Hypothalamus (tissue), 51 donors: ENCODE measurements at places on chromosomes 3 and 15.
A peak's percentile ranks its signal among the peaks of the same experiment; 100 is the strongest.

GRCh38 chr3:114178770-114179368 lies at the start of gene DRD3:
TSS of gene DRD3 (minus strand) at chr3:114179052. CDS start at chr3:114171992, 7,060 bp downstream.
- no peak for DNase-seq

DNA sequence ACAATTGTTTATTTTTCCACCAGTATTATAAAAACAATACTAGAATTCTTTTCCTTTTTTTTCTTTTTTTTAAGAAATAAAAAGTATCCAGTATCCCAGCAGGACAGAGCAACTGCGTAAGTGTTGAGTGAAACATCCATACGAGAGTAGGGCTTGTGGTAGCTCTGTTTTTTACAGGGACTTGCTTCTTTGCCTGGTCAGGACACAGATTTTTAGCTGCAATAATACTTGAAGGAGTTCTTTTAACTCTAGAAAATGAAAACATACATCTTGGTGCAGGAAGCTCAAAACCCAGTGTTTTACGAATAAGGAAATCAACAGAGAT lies 297.7 kb upstream of the NR2E3 start:
- DNase-seq: no peak

- no peak for DNase-seq
Observed at GRCh38 chr3:126781406-126781805, 77.4 kb downstream of the CHCHD6 start.

- DNase-seq: no peak
Observed at GRCh38 chr15:62549345-62549970, 384.4 kb upstream of the C2CD4B start.

GRCh38 chr3:152159328-152159727 lies 109.4 kb upstream of the MBNL1 start:
- DNase-seq: no peak

GRCh38 chr3:29642393-29643033 lies 361.6 kb downstream of the RBMS3 start:
- no peak for DNase-seq

GRCh38 chr3:101518421-101518871 lies 5.4 kb upstream of the SENP7 start:
- no peak for DNase-seq

DNA sequence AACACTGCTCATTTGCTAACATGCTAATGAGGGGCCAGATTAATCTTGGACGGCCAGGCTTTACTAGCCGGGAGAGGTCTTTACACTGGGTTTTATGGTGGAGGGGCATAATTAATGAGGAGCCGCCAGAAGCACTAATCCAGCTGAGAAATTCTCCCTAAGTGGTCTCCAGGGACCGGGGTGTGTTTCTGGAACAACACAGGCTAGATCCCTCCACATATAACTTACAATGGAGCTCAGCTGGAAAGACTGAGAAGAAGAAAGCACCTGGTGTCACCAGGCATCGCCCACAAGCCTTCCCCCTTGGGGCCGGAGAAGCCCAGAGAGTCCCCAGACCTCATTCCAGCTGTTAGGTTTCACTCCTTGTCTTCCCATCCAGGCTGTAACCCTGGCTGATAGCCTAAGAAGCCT lies 127.5 kb downstream of the MEGF11 start:
- no peak for DNase-seq

DNA sequence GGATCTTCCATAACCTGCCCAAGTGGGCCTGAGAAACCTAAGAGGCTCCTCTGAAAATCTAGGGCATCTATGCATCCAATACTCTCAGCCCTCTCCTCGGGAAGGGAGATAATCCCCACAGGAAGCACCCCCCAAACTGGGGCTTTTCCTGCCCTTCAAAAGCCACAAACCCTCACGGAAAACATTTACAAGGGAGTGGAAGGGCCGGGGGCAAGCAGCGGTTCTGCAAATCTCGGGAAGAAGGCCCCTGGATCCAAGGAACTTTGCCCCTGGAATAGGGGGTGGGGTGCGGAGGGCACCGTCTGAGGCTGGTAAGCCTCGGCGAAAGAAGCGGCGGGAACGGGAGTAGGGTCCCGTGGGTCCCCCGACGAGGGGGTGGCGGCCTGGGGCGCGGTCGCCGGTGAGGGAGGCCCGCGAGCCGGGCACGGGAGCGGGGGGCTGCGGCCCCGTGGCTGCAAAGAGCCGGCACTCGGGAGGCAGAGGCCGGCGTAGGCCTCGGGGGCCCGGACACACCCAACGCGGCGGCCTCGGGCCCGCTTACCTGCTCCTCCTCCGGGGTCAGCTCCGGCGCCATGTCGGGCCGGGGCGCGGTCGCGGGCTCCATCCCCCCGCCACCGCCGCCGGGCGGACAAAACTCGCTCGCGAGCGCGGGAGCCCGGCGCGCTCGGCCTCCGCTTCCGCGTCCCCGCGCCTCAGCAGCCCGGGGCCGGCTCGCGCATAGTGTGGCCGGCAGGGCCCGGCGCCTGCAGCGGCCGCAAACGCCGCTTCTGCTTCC lies 755 bp downstream of the PTPN9 start:
- DNase-seq: peak; percentile 47

DNA sequence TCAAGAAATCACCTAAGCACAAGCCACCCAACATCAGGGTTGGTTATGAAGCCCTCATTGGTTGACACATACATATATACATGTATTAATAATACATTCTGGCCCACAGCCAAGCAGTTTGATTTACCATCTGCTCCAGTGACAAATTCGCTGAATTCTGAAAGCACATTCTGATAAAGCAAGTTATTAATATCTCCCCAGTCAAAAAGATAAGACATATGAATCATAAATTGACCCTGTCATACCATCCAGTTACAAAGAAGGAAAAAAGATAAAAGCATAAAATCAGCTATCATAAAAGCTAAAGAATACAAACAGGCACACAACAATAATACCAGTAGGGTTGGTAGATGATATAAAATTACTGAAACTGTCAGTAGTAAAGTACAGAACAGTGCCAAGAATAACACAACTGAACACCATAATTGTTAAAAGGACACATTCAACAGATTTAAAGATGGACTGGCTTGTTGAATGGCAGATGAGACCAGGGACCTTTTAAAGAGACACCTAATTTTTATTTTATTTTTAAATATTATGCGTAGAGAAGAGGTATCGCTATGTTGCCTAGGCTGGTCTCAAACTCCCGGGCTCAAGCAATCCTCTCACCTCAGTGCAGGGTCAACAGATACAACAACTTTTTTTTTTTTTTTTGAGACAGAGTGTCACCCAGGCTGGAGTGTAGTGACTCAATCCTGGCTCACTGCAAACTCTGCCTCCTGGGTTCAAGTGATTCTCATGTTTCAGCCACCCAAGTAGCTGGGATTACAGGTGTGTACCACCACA lies 7.7 kb downstream of the SNX4 start:
- no peak for DNase-seq

DNA sequence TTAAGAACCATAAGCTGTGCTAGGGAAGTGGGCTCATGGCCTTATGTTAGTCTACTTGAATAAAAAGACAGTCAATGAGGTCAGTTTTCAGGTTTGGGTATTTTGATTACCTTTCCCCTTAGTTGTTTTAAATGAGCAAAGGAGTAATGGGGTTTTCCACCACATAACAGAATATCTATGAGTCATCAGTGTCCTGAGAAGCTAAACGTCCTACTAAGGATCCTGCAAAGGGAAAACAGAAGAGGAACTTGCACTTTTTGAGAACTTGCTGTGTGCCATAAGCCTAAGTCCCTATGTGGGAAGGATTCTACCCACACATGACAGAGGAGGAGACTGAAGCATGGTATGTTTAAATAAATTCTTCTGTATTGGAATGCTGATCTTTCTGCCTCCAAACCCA lies 292.8 kb upstream of the TMC3 start:
- DNase-seq: no peak

DNA sequence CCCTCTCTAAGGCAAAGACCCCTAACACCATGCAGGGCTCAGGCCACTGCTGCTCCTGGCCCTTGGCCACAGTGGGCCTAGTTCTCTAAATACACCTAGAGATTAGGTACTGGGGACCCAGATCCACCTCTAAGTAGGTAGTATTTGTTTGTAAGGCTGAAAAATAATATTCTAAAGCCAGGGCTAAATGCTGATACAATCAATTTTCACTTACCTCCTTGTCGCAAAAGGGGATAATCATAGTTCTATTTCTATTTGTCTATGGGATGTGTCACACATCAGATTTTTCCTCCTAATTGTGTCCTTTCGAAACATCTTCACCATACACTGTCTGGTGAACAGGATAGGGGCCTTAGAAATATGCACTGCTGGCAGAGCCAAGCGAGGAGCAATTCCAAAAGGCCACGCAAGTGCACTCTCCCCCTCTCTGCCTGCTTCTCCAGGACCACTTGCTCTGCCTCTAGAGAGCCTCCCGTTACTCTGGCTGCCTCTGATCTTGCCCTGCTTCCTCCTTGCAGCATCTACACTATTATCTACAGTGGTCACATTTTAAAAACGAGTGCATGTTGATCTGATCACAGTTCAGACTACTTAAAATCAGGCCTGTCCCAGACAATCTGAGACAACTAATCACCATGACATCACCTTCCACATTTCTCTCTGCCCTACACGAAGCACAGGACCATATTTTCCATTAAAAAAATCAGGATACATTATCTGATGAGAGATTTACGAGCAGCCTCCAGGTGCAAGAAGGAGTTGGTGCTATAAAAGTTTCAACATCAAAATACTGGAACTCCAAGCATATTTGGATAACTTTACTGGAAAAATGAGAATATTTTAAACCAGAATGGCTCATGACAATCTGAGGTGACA lies 115.4 kb downstream of the MYLK start:
- no peak for DNase-seq

DNA sequence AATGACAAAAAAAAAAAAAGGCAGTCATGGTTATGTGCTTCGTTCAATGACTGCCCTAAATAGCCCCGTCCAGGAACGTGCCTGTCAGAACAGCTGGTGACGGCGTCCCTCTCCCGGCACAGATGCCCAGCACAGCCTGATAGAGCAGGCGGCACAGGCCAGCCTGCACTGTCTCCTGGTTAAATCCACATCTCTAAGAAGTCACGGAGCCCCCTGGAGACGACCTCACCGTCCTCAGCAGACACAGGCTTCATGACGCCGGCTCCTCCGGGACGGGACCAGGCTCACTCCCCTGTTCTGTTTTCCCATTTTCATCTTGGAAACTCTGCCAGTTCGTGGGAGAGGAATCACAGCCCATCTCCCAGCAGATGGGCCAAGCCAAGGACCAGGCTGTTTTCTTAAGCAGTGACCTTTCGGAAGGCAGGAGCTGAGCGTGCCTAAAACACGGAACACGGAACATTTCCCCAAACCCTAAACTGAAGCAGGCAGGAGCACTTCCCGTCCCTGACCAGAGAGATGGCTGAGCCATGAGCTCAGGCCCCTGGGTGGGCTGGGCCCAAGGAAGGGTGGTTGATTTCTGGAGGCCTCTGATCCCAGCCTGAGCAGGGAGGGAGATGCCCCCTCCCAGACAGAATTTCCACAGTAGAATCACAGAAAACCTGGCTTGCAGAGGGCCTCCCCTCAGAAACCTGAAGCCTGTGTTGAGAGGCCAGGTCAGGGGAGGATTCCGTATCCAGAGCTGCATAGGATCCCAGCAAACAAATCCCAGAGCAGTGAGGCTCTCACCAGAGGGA lies 35.9 kb downstream of the ADCY5 start:
- DNase-seq: peak; percentile 42

DNA sequence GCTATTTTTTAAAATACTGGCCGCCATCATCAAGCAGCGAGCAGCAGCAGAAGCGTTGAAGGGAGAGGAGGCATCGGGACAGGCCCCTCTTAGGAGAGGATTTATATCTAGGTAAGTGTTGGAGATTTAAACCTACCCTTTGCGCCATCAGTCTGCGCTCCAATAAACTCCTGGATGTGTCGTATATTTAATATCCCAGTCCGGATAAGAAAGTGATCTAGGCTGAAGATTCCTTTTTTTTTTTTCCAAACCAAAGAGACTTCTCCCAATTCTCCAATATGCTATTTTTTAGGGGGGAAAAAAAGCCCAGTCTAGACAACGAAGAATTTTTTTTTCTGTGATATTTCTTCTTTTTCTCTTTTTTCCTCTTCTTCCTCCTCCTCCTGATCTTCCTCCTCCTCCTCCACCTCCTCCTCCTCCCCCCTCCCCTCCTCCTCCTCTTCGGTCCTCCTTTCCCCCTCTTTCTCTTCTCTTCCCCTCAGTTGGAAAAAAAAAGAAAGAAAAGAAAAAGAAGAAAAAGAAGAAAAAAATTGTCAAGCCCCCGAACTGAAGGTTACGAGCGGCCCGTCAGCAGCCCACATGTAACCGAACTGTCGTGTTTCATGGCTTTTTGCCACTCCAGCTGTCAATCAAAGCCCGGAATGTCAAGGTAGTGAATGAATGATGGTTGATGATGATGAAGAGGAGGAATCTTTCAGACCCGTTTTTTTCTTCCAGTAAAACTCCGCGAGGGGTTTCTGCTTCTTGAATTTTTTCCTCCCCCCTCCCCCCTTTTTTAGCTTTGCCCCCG lies 835 bp downstream of the MEIS2 start:
- no peak for DNase-seq

DNA sequence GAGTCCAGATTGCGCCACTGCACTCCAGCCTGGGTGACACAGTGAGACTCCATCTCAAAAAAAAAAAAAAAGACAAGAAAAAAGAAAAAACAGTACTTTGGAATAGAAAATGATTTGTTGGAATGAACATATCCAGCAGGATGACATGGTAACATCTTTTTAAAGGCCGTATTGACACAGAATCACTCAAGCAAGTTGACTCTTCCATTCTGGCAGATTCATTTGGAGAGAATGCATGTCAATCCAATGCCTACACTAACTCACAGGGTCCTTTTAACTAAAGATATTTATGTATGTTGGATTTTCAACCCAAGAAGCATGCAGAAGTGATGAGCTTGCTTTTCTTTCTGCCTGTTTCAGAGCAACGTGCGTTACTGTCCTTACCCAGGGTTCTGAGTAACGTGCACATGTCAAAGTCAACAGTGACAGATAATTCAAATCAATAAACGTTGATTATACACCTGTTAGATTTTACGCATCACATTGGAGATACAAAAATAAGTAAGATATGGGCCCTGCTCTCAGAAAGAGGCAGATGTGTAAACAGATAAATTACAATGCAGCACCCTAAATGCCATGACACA lies 77.1 kb upstream of the FNDC3B start:
- DNase-seq: no peak

- no peak for DNase-seq
Observed at GRCh38 chr3:185297867-185298266, 44.0 kb upstream of the EHHADH start.
